ENCODE measurements at places on chromosomes 3 and 15.
A peak's percentile ranks its signal among the peaks of the same experiment; 100 is the strongest.

GRCh38 chr3:120353463-120353862 is 4.3 kb upstream of the LRRC58 start:
- no peak for DNase-seq

DNA sequence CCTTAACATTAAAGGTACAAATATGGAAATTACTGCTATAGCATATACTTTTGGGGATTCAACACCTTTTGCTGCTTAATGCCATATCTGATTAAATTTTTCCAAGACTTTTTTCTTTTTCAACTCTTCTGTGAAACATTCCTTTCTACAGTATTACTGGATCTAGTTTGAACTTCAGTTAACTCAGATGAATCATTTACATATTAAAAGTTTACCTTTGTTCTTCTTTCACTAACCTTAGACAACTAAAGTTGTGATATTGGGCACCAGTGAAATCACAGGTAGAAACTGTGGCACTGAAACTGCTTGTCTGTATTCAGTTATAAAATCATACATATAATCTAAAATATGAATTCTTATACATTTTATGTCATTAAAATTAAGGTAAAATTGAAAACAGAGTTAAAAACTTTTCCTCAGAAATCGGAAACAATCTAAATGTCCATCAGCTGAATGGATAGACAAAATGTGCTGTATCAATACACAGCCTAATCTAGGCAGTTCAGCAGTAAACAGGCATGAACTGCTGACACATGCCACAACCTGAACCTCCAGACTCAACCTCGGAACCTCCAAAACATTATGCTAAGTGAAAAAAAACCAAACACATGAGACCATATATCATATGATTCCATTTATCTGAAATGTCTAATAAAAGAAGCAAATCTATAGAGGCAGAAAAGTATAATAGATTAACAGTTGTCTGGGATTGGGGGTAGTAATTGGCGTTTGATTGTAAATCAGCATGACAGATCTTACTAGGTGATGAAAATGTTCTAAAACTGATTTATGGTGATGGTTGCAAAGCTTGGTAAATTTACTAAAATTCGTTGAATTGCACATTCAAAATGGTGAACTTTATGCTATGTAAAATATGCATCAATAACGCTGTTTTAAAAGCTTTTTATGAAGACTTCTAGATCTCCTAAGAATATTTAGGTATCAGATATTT is 50.0 kb downstream of the PPARG start:
- DNase-seq, result no peak

DNA sequence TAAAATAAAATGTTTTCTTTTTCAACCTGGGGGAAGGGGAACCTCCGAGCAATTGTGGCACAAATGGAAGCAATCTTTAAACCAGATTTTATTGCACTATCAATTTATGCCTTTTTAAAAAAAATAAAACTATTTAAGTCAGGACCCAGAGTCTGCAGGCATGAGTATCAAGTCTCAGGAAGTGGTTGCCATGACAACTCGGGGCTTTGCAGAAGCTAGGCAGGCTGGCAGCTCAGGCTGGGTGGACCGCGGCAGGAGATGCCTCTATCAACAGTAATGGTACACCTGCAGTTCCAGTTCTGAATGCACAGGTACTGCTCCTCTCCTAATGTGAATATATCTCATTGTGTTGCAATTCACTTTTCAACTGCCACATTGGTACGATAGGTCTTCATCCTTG is 447.7 kb downstream of the GABRG3 start:
- no peak for DNase-seq

DNA sequence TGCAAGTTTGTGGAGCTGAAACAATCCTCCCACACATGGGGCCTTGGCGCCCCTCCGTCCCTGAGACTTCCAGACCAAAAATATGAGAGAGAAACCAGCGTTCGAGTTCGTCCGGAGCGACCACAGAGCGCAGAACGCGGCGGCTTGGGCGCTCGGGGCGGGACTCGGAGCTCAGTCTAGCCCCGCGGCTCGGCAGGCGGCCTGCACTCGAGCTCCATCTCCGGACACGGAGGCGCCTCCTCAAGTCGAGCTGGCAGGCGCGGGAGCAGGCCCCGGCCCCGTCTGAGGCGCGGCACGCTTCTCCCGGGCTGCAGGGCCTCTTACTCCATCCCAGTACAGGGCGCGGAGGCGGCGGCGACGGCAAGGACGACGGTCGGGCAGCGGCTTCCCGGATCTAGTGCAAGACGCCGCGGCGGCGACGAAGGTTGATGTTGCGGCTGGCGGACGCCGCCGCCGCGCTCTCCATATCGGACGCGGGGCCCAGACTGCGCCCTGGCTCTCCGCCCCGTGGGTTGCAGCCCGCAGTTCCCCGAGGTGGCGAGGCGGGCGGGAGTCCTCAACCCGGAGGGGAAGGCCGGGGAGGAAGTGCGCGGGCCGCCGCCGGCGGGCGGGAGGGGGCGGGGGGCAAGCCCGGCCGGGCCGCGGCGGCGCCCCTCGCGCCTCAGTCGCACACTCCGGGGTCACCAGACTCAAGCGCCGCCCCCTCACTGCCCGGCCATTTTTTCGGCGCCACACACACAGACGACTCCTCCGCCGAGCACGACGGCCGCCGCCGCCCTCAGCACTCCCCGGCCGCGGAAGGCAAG is 674 bp downstream of the MSL2 start:
- peak; percentile 75 for DNase-seq

DNA sequence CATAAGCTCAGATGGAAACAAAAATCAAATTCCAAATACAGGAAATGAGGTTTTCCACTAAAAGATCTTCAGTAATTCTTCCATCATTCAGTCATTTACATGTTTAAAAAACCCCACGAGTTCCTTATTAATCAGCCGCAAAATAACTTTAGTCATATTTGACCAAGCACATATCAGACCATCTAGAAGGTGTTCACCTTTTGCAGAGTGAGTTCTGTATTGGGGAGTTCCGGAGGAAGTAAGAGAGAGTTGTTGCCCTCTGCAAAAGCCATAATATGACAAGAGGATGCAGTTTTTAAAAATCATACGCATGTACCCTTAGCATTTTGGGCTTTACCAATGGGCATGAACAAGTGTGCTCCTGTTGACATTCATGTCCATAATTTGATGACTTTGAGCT is 61.6 kb downstream of the CCR1 start:
- DNase-seq, result no peak

GRCh38 chr15:57675481-57676181 is 30.9 kb upstream of the POLR2M start:
- DNase-seq, result no peak

- DNase-seq, result no peak
Measured at GRCh38 chr15:39102431-39102830, 478.4 kb upstream of the THBS1 start.

DNA sequence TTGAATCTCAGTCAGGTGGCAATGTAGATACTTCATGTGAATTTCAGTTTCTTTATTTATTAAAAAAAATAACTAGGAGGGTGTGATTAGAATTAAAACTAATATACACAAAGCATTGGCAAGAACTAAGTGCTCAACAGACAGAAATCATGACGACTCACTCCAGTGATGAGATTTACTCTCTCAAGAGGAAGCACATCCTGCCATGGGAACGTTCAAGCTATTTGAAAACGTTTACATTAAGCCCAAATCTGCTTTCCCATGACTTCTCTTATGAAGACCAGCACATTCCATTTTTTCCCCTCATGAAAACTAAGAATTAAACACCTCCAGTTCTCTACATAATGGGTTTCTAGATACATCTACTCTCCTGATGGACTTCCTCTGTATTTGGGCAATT is 8.5 kb downstream of the WDR53 start:
- no peak for DNase-seq

GRCh38 chr3:183582161-183582560 is 26.7 kb upstream of the KLHL6 start:
- no peak for DNase-seq

DNA sequence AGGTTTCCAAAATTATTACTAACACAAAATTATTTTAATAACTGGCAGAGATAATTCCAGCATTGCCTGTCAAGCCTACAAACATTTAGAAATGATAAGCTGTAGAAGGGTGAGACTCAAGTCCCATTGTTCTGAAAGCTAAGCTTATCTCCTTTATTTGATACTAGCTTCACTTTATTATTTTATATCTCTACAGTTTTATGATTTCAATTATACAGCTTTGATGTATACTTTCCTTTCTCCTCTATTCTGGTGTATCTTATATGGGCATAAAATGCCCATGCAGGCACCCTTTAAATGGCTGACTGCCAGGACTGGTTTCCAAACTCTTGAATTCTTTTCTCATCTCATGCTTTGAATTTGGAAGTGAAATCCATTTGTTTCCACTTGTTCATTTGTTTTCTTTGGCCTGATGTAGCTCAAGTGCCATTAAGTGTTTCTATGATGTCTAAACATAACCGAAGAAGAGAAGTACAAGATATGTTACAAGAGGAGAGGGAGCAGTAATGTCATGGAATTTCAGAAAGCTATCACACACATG is 372.1 kb upstream of the ARHGEF26 start:
- DNase-seq, result no peak

- no peak for DNase-seq
Measured at GRCh38 chr3:121998611-121999473, 23.2 kb downstream of the ILDR1 start.

DNA sequence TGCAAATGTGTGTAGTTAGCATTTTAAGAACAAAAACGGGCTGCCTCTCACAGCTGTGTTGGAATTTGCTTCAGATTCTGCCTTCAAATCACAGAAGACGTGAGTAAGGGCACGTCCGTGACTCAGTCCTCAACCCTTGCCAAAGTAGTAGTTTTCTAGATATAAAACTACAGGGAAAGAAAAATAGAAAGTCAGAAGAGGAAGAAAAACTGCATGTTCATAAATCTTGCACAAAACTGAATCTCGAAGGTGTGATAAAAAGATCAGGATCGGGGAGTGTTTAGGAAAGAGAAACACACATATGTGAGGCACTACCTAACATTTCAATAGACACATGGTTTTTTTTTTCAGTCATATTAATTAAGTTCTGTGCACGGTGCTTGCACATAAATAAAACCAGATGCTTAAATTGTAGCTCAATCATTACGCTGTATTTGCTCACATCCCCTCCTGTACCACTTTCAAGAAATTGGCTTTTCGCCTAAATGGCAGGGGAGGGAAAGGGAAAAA is 71.7 kb downstream of the P3H2 start:
- no peak for DNase-seq

DNA sequence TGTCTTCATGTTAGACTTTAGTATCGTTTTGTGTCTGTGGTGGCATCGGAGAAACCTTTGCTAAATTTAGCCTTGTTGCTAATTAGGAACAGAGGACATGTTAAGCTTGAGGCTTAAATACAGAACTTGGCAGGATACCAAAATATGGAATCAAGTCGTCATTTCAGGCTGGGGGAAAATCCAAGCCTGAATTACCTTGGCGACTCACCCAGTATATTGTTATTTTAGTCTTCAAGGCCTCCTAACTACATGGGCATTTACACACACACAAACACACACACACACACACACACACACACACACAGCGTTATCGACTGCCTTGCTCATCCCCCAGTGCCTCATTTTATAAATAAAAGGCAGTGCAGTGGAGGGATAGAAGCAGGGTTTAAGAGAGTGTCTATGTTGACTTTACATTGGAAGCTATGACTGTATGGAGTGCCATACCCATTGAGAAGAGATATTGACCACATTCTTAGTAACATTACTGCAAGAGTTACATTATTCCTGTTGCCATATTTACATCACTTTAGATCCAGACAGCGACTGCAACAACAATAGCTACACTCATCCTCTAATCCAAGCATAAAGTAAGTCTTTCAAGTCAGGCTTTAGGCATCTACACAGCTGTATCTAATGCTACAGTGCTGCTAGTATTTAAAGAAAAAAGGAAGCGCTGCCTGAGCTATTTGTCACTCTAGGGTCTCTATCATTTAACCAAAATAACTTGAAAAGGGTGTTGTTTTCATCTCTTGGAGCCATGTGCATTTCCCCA is 210.8 kb upstream of the SEMA6D start:
- no peak for DNase-seq

DNA sequence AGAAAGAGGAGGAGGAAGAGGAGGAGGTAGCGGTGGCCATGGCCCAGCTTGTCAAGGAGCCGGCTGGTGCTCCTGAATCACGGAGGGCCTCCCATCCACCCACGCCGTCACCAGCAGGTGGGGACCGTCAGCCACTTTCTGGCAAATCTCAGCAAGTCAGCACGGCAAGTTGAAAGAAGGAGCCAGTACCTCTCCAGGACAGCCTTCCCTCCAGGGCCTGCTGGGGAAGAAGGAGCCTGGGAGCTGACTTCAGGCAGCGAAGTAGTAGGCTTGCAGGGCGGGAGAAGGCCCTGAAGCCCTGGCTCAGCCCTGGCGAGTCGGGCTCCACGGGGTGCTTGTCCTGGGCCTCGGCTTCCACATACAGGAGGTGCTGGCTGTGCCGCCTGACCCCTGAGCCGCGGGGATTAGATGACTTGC is 99.2 kb upstream of the TRPM1 start:
- peak; percentile 61 for DNase-seq

GRCh38 chr3:110881069-110881468 is 190.5 kb upstream of the NECTIN3 start:
- DNase-seq, result no peak

DNA sequence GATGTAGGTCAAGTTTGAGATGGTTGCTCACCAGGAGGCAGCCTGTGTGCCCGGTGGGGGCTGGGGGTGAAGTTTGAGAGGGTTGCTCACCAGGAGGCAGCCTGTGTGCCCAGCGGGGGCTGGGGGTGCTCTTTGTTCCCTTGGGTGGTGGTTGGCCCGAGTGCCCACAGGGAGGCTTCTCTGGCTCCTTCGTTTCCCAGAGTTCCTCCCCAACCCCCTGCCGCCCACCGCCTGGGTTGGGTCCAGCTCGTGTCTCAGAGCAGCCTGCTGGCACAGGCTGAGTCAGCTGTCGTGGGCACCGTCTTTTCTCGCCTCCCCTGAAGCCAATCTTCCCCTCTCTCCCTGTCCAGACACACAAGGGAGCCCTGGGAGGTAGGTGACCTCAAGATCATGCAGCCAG is 3.1 kb downstream of the APBA2 start:
- DNase-seq, result no peak

DNA sequence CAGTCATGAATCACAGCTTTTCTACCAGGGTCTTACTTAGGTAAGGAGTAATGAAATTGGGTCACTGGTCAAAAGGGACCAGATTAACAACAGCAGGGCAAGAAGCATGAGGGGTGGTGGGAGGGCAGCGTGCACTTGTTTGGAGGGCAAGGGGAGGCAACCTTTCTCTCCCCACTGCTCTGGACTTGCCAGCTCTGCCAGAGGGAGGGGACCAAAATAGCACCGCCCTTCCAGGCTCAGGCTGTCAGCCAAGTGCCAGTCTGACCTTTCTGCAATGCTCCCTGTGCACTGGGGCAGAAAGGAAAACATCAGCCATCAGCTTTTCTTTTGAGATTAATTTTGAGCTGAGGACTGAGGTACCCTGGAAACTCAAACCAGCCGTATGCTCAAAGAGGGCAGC is 4.5 kb upstream of the ULK3 start:
- DNase-seq, result no peak

- DNase-seq, result no peak
Measured at GRCh38 chr3:56291953-56292352, 176.3 kb downstream of the ERC2 start.
